ENCODE measurements at places on chromosomes 2 and 18.

GRCh38 chr2:221818616-221819320 is 246.7 kb upstream of the EPHA4 start:
- DNase-seq = no peak

DNA sequence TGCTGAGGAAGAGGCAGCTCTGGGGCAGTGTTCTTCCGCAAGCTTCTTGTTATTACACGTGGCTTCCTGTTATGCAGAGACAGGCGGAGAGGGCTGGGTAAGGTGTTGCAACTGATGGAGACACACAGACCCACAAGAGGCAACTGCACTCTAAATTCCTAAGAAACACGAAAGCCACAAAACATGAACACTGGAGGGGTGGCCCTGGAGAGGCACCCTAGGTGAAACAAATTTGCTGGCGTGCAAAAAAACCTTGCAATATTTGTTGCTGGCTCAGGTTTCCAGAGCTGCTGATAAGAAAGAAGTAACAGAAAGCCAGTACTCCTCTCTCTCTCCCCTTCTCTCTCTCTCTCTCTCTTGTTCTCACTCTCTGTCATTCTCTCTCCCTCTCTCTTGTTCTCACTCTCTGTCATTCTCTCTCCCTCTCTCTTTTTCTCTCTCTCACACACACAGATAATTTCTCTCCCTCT is 31.8 kb downstream of the ARHGAP25 start:
- DNase-seq = peak; percentile 80

- no peak for DNase-seq
These were observed 162.7 kb upstream of the ETAA1 start for GRCh38 chr2:67234440-67234839.

DNA sequence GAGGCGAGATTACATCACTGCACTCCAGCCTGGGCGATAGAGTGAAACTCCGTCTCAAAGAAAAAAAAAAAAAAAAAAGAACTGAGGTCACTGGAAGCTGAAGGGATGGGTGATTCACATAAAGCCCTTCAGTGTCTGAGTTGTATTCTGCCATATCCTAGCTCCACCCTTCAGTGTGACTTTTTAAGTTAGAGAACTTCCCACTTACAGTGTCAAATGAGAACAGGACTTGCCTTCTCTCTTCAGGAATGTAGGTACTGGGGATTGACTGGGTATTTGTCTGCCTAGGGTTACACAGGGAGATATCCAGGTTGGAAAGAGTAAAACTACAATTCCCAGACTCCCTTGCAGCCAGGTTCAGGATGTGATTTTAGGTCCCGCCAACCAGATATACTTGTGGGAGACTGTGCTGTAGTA is 37.9 kb downstream of the EHD3 start:
- DNase-seq = no peak

DNA sequence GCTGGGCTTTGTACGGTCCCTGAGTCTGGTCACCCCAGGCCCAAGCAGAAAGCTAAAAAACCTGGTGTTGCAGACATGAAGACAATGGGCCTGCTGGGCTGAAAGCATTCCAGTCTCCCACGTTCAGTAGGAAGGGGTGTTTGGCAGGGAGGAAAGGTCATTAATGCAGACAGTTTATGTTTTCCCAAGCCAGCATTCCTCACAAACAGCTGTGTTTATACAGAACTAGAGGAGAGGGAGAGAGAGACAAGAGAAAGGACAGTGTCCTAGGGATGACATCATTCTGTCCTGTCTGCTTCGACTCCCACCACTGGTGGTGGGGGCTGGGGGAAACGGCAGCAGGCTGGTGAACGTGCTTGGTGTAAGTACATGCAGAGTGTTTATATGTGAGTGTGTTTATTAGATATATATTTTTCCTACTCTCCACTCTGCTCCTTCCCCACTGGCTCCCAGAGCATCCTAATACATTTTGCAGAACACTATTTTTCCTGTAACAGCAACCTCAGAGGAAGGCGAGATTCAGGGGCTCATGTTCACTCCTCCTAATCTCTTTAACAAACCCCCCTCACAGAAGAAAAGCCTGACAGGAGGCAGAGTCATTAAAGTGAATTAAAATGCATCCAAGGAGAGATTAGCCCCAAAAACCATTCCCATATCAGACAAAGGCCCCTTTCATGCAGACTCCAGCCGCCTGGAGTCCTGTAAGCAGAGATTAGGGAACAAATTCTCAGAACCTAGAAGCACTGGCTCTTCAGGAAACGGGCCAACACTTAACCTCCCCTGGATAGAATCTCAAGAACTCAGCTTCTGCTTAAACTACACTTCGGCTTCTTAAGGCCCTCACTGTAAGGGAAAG is 380.4 kb downstream of the TNS1 start:
- DNase-seq = no peak

DNA sequence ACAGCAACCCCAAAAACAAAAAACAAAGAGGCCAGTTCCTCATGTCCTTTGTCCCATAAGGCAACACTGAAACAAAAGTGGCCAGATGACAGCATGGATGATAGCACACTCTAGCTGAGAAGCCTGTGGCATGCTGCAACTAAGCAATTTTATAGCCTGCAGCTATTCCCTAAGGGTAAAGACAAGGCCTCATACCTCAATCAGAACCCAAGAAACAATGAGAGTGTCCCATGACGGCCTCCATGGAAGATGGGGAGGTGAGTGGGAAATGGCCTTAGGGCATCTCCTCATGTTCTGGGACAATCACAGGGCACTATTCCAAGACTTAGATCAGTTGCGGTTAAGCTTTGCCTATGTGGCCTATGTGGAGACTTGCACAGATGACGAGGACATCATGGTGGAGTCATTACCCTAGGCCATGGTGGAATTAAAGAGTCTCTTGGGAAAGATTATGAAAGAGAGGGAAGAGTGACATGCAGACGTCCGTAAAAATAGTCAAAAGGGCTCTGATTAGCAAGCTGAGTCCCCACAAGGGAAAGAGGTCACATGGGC is 103.1 kb downstream of the INO80D start:
- no peak for DNase-seq

- DNase-seq = no peak
These were observed 31.6 kb downstream of the PCBP1 start for GRCh38 chr2:70118798-70119454.

Data from CD4-positive, alpha-beta T cell treated with Interleukin-6 for 4 hours (primary cell).